Activated CD4-positive, alpha-beta T cell treated with anti-CD3 and anti-CD28 coated beads for 36 hours (primary cell): ENCODE measurements at places on chromosomes 6 and 20. TPM values are rescaled to one million over a fixed set of nuclear protein-coding genes. Genes with fewer than 3 reads are reported as not detected.

DNA sequence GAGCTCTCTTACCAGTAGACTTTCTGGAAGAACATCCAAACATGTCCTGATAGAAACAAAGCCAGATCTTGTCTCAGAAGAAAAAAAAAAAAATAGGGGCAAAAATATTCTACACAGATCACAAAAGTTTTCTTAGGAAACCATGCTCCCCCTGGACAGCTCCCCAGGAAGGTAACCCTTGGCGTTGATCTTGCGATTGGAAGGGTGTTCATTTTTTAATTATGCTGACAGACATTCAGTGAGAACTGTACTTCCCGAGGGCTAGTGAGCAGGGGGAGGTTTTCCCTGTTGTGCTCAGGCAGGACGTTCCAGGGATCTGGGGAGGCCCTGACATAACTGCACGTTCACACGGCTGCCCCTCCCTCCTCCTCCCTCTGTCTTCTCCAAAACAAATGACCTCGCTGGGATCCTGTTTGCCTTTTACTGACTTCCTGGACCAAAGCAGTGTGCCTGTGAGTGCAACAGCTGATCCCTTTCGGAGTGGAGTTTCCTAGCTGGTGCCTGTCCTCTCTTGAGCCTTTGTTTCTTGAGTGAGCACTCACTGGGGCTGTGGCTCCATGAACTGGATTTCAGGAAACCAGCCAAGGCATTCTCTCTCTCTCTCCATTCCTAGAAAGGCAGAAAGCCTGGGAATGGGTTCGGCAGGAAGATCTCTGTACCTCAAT lies 46.7 kb downstream of the MARCKS start:
- no peak for DNase-seq

DNA sequence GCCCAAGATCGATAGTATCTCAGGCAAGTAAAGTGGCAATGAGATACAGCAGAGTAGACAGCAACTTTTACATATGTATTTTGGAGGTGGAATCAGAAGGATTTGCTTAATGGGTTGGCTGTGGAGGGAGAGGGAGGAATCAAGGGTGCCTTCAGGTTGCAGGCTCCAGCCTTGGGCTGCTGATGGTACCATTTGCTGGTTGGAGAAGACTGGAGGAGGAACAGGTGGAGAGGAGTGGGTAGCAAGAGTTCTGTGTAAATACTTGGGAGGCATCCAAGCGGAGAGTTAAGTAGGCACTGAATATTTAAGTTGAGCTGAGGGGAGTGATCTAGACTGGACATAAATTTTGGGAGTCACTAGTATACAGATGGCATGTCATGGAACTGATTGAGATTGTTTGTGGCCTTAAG lies 5.2 kb downstream of the BICRAL start:
- DNase-seq, result no peak

Gene SDC4
- total RNA-seq, result 31.0 TPM

Gene BPIFB2
- total RNA-seq, result not detected

Gene PGC
- total RNA-seq, result not detected

DNA sequence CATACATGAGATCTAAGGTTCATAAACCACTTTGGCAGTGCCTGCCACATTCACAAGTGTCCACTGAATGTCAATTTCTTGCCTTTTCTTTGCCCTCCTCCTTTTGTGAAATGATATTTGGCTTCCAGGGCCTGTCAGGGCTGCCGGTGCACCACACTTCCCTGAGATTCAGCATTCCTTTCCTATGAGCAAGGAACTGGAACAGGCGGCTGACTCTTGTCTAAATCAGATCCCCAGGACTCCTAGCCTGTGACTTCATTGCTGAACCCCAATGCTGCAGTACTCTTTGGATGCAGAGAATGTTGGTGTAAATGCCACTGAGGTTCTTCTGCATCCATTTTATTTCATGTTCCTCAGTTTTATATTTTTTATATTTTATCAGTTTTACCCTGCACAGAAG lies 172.2 kb downstream of the ARID1B start:
- DNase-seq, result no peak

DNA sequence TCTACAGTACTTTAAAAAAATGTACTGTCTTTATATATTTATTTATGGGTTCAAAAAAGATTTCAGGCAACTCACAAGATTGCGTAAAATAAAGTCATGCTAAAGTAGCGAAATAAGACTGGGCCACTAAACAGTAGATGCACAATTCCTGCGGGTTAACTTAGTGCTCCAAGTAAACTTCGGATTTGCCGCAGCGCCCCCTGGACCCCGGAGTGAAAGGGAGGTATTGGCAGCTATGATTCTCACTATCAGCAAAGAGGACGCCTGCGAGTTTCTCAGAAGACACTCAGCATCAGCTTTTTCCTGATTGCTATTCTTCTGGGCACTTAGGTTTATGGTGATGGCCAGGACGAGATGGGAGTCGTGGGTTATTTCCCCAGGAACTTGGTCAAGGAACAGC lies 1.4 kb downstream of the OTOR start:
- peak; percentile 8 for DNase-seq

DNA sequence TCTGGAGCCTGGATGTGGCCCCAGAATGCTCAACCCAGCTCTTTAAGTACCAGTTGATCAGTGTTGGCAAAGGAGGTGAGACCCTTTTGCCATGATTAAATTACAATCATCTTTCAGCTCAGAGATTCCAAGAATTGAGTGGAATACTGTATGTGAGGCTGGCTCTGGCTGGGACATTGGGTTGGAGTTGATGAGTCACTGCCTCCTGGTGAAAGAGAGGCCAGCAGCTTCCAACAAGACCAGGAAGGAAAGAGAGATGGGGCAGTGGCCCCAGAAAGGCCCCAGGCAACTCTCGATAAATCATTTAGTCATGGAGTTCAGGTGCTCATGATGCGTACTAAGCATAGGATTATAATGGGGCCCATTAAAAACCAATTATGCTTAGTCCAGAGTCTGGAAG lies 2.1 kb downstream of the TGM6 start:
- no peak for DNase-seq

GRCh38 chr6:106056060-106056745 lies 29.9 kb upstream of the PRDM1 start:
- DNase-seq, result no peak

- DNase-seq, result no peak
Observed at GRCh38 chr20:56506103-56506502, 18.4 kb upstream of the FAM209A start.

Gene LSM14B
- total RNA-seq, result 38.7 TPM

DNA sequence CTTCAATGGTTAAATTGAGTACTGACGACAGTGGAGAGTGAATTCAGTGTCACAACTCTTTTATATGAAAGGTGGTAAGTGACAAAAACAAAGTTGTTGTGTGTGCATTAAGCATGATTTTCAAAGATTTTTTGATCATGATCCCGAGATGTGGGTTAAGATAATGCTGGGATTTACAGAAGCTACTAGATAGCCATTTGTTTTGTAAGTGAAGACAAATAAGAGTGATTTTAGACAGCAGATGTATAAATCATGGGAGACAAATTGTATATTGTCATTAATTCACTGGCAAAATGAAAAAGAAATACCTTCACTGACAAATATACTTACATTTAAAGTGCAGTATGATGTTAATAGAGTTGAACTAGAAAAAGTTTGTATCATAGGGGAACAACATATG lies 6.1 kb downstream of the ADGRB3 start:
- no peak for DNase-seq

Gene HS3ST5
- total RNA-seq, result not detected

DNA sequence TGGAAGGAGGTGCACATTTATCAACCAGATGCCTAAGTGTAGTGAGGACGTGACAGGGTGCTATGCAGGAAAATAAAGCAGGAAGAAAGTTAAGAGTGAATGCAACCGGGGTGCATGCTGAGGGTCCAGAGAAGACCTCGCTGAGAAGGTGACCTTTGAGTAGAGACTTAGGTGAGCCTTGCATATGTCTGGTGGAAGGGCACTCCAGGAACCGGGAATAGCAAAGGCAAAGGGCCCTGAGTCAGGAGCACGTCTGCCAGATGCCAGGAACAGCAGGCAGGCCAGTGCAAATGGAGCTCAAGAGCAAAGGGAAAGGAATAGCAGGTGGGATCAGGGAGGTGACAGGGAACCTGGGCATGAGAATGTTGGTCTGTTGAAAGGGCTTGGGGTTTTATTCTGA lies 445.5 kb downstream of the PREX1 start:
- DNase-seq, result no peak

DNA sequence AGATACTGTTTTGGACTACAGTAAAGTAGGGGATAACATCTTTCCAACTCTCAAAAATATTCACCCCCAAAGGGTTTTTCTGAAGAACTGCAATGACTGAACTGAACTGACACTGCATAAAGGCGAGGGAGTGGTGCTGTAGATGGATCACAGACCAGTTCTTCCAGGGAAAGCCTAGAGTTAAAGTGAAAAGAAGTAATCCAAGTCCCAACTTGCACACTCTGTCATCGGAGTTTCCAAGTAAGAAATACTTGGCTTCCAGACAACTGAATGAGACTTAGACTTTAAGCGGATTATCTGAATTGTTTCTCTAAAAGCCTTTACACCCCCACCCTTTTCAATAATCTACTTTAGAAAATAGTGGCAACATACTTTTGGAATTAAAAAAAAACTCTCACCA lies 134.1 kb upstream of the PREP start:
- no peak for DNase-seq

DNA sequence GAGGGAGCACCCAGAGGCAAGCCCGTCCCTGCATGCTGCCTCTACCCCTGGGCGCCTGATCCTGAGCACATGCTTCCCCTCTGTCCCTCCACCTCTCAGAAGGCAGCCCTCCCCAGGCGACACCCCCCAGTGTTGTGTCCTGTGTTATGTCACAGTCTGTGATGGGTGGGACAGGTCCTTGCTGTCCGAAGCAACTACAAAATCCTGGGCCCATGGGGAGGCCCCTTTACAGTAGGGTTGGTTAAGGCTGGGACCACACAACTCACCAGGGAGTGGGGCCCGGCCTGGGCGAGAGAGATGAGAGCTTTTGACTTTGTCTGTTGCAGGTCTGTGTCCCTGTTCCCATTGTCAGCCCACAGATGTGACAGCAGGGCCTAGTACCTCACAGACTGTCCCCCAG lies 78.0 kb downstream of the DHX35 start:
- DNase-seq, result no peak

DNA sequence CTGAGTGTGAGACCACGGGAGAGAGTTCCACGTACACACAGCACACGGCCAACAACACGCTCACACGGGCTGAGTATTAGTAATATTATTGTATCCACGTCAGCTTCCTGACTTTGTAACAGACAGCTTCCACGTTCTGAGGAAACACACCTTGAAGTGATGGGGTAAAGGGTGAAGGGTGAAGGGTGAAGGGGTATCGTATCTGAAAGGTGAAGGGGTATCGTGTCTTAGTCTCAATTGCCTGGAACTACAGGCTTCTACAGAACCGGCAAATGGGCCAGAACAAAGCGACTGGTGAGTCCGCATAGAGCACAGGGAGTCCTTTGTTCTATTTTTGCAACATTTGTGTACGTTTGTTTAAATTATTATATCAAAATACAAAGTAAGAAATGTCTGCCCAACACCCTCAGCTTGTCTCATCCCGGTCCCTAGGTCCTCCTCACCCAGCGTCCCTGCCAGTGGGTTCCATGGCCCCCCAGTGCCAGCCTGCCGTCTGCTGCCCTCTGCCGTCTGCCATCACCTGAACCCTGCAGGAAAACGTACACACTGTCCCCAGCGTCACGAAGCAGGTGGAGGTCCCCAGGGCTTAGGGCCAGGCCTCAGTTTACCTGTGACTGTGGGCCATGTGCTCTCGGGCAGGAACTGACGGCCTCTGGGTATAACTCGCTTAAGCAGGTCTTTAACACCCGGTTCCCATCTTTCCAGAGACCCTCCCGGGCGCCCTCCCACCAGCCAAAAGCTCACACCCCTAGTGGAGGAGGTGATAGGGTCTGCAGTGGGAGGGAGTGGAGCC lies 4.4 kb upstream of the HELZ2 start:
- no peak for DNase-seq

DNA sequence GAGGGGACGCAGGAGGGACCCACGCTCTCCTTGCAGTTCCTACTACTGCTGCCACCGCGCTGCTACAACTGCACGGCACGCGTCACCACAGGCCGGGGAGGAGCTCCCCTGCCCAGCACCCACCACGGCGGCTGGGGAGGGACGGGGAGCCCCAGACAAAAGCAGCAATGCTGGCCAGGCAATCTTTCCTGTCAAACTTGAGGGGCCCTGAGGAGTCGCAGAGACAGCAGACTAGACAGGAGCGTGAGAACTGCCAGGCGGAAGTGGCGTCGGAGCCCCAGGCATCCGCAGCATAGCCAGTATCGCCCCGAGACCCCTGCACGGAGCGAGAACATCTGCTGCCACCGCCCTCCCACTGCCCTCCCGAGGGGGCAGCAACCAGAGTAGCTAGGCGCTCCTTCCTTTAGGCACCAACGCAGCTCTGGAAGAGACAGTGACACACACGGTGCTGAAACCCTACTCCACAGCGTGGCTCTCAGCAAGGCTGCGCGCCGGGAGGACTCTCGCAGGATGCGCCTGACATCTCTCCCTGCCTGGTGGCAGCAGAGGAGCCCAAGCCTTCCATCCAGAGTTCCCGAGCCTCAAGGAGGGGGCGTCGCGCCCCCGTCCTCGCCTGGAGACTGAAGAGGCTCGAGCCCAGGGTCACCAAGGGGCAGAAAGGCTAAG lies 2.2 kb downstream of the TAF4 start:
- peak; percentile 24 for DNase-seq

Gene NHLRC1
- total RNA-seq, result 0.11 TPM

Gene ACTL10
- total RNA-seq, result 0.91 TPM

GRCh38 chr20:64049060-64049877 lies at the start of gene SOX18:
SOX18 (minus strand) TSS chr20:64049639; CDS start chr20:64049516, 123 bp downstream.
- peak; percentile 68 for DNase-seq

GRCh38 chr6:161596807-161597520 lies 323.1 kb upstream of the AGPAT4 start:
- no peak for DNase-seq

DNA sequence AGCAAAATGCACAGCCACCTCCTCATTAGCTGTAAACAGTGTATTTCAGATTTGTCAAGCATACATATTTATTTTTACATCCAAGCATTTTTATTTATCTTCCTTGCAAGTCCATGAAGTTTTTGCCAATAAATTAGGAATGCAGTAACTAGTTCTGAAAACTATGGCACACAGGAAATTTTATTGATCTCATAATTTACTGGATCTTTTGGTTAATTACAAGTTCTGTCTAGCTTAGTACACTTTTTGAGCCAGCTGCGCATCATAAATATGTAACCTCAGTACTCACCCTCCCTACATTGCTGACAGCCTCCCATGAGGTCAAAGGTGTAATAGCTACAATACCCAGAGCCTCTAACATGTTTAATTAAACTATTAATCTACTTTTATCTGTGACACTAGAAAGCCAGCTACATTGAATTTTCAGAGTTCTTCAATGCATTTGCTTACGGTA lies 898.2 kb downstream of the KIF16B start:
- no peak for DNase-seq

Gene POU5F1
- not detected for total RNA-seq

GRCh38 chr20:43431134-43431519 lies 26.6 kb upstream of the SRSF6 start:
- no peak for DNase-seq

GRCh38 chr6:113734982-113735381 lies 122.2 kb upstream of the MARCKS start:
- DNase-seq, result no peak

GRCh38 chr6:158962371-158962770 lies 37.6 kb downstream of the RSPH3 start:
- no peak for DNase-seq

- peak; percentile 60 for DNase-seq
Observed at GRCh38 chr6:12119085-12119588, 107.0 kb downstream of the HIVEP1 start.

Gene CDH4
- total RNA-seq, result not detected

GRCh38 chr6:6870921-6871320 lies 236.8 kb upstream of the RREB1 start:
- no peak for DNase-seq

GRCh38 chr20:35523298-35523888 lies 6.1 kb downstream of the C20orf173 start:
- DNase-seq, result peak; percentile 51

Gene MICAL1
- total RNA-seq, result 25.1 TPM
